ENCODE measurements at places on chromosomes 12 and 14.
A peak's percentile ranks its signal among the peaks of the same experiment; 100 is the strongest.

DNA sequence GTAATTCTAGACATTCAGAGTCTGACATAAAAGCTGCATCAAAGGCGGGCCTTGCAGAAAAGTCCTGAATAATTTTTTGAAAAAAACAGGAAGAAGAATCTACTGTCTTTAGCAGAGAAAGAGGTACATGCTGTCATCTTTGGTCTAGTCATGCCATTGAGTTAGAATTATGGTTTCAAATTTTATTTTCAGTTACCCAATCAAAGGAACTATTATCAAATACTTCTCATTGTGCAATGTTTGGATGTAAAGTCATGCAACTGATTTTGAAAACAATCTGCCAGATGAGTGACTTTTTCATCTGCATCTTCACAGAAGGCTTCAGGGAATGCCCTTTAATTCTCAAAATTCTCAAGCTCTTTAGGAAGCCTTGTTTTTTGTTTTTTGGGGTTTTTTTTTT lies 803.5 kb downstream of the FLRT2 start:
- DNase-seq: no peak

DNA sequence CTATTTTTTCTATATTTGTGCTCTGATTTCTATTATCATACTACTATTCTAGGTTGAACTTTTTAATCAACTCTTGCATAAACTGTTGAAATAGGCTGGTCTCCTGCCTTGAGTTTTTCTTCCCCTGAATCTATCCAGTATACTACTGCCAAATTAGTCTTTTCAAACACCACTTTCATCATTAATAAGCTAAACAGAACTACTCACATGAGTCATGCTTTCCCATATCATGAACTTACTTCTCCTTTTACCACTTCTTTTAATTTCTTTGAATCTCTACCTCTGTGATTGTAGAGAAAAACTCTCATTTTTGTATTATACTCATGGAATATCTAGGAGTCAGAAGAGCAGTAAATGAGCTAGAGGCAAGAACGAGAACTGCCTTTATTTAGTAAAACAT lies 340.3 kb upstream of the PDE3A start:
- peak; percentile 46 for DNase-seq

- DNase-seq: peak; percentile 59
These were observed 53.7 kb downstream of the GALNT4 start for GRCh38 chr12:89470741-89471509.

GRCh38 chr12:50106907-50107306 lies 3.1 kb downstream of the GPD1 start:
- no peak for DNase-seq

DNA sequence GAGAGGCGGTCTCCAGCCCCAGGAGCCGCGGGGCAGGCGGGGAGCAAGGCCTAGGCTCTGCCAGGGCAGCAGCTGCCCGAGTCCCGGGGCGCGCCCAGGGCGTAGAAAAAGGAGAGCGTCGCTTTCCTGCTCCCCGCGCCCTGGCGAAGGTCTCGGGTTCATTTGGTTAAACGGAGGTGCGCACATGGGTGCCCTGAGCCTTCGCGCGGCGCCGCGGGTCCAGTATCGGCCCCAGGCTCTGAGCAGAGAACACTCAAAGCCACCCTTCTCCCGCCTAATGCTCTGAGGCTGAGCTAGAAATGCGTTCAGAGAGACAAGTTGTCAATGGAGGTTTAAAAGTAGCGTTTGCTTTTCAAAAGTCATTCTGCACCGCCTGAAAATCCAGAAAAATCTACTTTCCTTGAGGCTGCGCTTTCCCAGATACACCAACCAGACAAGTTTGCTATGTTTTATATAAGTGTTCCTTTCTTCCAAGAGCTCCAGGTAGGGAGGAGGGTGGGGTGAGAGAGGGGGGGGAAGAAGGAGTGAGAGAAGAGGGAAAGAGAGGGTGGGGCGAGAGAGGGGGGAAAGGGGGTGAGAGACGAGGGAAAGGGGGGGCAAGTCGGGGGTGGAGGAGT lies 1.5 kb downstream of the TMEM132C start:
- no peak for DNase-seq

- no peak for DNase-seq
These were observed 8.9 kb upstream of the FOXN3 start for GRCh38 chr14:89425931-89426330.

GRCh38 chr12:95995238-95996031 lies 709 bp downstream of the HAL start:
- DNase-seq: no peak

All from Kasumi-1 (cell line).